ENCODE measurements at places on chromosomes 5 and 9.

- DNase-seq, result no peak
Observed at GRCh38 chr5:160271396-160271795, 41.0 kb downstream of the CCNJL start.

- DNase-seq, result no peak
Observed at GRCh38 chr9:36834736-36835135, 199.3 kb downstream of the PAX5 start.

DNA sequence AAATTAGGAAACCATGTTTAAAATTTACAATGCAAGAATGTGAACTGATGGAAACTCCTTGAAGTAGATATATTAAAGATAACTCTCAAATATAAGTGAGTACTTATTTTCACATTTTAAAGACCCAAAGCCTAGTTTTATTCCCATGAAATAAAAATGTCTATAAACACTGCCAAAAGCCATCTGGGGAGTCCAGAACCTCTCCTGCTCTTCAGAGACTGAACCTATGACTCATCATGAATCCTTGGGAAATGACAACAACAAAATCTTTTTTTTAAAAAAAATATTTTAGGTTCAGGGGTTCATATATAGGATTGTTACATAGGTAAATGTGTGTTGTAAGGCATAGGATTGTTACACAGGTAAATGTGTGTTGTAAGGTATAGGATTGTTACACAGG is 33.8 kb upstream of the FYB1 start:
- DNase-seq, result no peak

- no peak for DNase-seq
Observed at GRCh38 chr9:135243201-135244190, 156.0 kb downstream of the OLFM1 start.

DNA sequence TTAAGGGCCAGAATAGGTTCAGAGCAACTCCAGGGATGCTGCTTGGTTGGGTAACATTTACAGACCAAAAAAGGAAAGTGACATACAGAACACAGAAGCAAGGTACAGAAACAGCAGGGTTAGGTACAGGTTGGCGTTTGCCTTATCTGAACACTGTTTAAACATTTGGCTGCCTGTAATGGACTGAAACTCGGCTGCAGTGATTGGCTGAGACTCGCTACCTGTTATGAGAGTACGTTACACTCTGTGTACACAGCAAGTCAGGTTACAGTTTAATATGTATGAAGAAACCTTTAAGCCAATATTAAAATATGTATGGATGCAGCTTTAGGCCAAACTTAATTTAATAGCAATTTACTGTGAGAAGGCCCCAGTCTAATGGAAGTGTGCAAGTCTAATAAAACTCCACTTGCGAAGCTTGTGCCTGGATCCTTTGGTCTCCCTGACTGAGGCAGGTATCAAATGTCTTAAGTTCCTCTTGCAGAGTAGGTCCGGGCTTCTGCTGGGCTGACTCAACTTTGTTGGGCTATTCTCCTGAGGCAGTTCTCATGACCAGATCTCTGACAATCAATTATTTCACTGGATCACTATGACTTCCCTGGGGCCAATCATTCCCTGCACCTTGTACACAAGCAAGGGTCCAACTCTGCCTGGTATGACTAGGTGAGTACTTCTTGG is 204.9 kb downstream of the ZNF462 start:
- no peak for DNase-seq

- no peak for DNase-seq
Observed at GRCh38 chr5:74889523-74890105, 23.4 kb upstream of the FAM169A start.

- no peak for DNase-seq
Observed at GRCh38 chr5:95821110-95822021, 1.2 kb downstream of the GLRX start.

GRCh38 chr9:113962396-113962795 is 86.3 kb downstream of the ZNF618 start:
- no peak for DNase-seq

DNA sequence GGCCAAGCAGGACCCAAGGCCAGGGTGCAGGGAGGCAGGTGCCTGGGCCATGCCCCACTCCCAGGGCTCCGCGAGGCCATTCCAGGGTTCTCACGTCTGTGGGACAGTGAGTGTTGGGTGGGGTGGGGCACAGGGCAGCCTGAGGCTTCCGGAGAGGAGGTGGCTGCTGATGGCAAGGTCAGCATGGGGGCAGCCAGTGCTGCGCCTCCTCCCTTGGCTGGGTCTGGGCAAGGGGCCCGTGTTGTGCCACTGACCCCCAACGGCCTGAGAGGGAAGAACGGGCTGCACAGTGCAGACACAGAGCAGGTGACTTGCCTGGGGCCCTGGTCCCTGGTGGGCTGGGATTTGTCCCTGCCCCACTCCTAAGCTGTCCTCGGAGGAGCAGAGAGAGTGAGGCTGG is 82.1 kb downstream of the RXRA start:
- no peak for DNase-seq

- DNase-seq, result no peak
Observed at GRCh38 chr5:124056991-124057723, 545.2 kb downstream of the CSNK1G3 start.

DNA sequence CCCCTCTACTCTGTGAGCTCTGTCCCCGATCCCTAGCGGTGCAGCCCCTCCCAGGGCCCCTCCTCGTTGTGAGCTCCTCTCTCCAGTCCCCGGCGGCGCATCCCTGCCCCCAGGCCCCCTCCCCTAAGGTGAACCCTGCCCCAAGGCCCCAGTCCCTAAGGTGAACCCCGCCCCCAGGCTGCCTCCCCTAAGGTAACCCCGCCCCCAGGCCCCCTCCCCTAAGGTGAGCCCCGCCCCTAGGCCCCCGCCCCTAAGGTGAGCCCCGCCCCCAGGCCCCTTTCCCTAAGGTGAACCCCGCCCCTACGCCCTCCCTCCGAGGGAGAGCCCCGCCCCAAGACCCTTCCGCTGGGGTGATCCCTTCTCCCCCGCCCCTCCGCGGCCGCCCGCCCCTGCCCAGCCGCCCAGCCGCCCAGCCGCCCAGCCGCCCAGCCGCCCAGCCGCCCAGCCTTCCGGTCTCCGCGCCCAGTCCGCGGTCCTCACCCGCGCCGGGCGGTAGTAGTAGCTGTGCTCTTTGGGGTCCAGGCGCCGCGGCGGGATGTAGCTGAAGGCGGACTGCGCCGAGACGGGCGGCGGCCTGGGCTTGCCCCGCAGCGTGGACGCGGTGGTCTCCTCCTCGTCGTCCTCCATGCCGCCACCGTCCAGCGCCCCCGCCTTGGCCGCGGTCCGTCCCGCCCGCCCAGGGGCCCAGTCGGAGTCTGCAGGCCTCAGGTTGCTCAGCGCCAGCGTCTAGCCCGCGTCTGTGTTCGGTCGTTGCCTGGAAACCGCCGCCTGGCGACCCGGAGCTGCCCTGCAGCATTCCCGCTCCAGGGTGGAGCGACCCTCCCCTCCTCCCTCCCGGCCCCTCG is at the start of gene CFAP90:
TSS of gene CFAP90 (minus strand) at position 739 of the 845 bp plus-strand sequence. CDS start at position 627, 112 bp downstream.
- no peak for DNase-seq

DNA sequence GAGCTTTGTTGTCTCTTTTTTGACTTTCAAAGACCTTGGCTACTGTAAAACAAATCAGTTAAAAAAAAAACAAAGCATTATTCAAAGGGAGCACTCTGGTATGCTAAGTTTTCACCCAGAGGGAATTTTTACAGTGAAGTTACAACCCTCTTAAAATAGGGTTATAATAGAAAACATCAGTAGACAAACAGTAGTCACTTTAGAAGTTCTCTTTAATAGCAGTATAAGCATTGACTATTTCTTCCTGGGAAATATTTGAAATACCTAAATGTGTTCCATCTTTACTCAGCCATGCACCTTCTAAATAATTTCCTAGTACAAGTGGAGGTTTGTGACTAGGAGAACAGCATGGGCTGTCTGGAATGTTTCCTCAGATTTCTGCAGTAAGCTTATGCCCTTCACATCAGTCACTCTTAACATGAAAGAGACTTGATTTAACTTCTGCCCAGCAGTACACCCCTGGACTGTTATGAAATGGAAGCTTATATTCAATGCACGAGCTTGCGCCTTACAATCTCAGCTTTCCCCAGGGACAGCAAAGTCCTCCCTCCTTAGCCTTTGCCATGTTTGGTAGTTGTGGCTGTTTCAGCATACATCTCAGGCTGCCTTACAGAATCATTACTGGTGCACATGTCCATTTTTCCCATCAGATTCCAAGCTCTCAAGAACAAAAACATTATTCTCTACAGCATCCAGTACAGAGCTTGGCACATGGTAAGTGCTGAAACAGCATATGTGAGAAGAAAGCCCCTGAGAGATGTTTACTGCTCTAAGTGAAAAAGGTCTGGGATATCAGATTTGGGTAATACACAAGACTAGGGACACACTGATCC is 191.5 kb downstream of the ZNF608 start:
- no peak for DNase-seq

DNA sequence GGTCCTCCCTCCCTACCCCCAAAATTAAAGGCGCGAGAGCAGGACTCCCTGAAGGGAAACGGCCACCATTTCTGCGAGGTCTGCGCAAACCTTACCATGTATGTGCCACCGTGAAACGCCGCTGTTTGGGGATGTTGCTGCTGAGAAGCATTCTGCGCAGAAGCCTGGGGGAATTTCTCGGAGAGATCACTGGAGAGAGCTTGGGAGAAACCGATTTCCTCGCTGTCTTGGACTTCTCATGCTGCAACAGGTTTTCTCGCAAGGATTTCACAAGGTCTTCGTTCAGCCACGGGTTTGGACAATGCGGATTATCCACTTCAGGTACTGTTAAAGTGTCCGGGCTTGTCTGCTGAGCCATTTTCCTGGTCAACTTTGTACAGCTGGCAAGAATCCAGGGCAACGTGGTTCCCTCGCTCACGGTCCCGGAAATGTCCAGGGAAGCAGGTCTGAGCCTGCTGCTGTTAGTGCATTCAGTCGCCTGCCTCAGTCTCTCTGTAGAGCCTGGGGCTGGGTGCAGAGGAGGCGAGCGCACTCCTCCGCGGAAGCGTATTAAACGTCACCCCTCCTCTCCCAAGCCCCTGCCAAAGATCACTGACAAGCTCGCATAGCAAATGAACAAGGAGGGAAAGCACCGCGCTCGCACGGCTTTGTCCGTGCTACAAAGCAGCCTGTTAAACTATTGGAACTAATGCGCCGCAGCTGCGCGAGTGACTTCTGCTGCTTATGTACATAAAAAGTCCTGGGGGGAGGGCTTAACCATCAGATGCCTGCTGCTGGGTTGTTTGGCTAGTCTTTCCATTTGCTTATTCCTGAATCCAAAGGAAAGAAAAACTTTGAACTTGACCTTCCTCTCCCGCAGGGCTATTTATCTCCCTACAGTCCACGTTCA is 125.1 kb downstream of the PDE4D start:
- no peak for DNase-seq

- no peak for DNase-seq
Observed at GRCh38 chr5:77431719-77432118, 60.4 kb downstream of the WDR41 start.

GRCh38 chr5:143509758-143510221 is 106.3 kb upstream of the NR3C1 start:
- DNase-seq, result no peak

GRCh38 chr9:97763874-97764273 is 66.7 kb upstream of the XPA start:
- DNase-seq, result no peak

DNA sequence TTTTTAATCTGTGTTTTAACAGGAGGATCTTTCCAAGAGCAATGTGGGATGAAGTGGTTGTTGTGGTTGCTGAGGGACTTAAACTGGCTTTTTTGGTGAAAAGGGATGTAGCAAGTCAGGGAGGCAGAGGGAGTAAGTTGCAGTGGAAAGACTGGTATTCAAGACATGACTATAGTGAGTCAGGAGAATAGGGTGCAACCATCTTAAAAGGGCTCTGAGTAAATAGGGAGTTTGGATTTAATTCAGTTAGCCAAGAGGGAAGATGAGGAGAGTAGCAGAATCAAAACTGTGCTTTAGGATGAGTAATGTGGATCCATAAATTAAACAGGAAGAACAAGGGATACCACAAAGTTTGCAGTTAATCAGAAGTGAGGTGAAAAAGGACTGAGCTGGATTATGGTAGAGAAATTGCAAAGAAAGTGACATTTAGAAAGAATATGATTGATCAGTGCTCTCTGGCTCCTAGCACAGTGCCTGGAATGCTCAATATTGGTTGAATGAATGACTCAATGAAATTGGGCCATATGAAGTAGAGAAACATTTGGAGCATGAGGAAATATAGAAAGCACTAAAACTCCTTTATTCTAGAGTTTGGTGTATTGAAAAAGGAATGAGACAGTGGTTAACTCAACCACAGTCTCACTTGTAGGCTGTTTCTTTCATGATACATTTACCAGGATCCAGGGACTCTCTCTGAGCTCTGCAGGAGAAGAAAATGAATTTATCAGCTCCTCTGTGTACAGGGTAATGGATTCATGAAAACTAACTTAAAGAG is 5.1 kb downstream of the POLR3G start:
- no peak for DNase-seq

- no peak for DNase-seq
Observed at GRCh38 chr9:25960178-25960577, 281.9 kb upstream of the TUSC1 start.

- no peak for DNase-seq
Observed at GRCh38 chr5:168282120-168282519, 9.3 kb upstream of the WWC1 start.

- DNase-seq, result no peak
Observed at GRCh38 chr9:104868303-104868686, 59.7 kb downstream of the ABCA1 start.

- DNase-seq, result no peak
Observed at GRCh38 chr9:100567856-100568255, 10.0 kb upstream of the CAVIN4 start.

- DNase-seq, result no peak
Observed at GRCh38 chr9:122360891-122361290, 9.9 kb upstream of the PTGS1 start.

All from activated CD8-positive, alpha-beta memory T cell treated with anti-CD3 and anti-CD28 coated beads for 48 hours (primary cell).